ENCODE measurements at places on chromosomes 13 and 19.

DNA sequence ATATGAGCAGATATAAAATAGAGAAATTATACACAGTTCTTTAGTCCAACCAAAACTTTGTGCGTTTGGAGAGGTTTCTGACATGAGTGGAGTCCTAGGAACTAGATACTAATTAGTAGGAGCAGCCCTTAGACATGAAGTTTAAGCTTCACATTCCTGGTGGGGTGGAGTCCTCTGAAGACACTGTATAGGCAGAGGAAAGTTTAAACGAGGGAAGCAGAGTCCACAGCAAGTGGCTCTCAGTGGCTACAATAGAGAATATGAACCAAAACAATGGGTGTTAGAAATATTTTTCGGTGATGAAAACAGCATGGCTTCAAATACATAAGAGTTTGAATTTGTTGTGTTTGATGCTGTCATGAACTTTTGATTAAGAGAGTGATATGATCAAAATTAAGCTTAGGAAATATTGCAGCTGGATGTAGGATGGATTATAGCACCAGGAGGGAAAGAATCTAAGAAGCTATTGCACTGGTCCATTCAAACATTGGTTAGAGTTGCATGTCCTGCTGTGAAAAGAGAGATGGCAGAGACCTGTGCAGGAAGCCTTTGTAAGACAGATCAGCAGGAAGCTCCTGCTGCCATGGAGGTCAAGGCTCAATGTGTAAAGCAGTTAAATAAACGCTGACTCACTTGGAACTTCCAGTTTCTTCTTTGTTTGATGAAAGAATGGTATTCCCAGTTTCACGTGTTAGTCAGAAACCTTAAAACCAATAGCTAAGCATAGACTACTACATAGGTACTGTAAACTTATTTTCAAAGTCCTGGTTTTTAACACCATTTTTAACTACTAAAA lies 175.2 kb downstream of the TDRD3 start:
- DNase-seq, result peak; percentile 21

GRCh38 chr19:42024622-42025111 lies 30.6 kb upstream of the ATP1A3 start:
- peak; percentile 33 for DNase-seq

DNA sequence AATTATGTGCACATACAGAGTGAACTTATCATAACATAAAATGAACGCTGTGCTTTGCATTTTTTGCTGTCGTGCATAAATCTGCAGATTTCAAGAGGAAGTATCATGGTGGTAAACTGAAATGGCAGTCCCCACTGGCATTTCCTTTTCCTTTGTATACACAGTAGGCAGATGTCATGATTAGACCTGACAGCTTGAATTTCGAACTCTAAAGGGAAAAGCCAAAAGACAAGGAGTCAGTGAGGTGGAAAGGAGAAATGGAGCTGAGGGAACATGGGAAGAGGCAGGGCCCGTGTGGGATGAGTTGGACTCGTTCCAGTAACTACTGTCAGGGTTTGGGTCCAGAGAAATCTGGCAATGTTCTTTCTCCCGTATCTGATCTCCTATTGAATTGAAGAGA lies 454.1 kb upstream of the SGCG start:
- no peak for DNase-seq

DNA sequence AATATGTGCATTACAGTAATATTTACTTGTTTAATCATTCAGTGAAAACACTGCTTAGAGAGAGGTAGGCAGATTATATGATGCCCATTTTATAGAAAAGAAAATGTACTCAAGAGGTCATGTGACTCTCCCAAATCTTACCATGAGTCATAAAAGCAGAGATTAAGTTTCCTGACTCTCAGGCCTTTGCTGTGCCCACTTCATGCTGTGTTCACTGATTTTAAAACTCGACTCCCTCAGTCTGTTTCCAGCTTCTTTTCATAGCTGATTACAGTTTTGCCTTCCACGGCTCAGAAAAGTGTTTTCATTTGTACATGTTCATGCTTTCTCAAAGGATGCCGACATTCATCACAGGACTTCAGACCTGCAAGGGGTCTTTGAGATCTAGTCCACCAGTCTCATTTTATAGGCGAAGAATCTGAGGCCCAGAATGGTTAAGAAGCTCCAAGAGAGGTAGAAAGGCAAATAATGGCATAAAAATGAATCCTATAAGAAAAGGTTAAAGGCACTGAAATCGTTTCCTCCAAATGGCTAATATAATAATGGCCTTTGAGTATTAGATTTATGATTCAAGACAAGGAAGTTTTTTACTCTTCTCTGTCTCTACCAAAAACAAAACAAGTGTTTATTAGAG lies 9.0 kb upstream of the IPO5 start:
- no peak for DNase-seq

GRCh38 chr19:45972947-45973540 lies 621 bp downstream of the NOVA2 start:
- DNase-seq, result no peak

- no peak for DNase-seq
These were observed 257 bp downstream of the KCTD12 start for GRCh38 chr13:76886005-76886291.

DNA sequence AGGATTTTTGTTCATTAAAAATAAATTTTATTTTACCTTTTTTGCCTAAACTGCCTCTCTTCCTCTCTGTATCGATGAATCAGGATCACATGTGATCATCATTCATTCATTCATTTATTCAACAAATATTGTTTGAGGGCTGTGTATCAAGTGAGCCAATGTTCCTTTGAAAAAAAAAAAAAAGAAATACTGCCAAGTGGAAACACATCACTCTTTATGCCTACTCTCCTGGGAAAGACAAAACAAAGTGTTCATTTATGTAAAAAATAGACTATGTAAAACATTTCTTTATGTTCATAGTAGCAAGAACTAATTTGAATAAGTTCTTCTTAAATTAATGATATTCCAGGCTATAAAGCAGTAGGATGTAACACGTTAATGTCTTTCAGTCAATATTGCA lies 233.1 kb downstream of the POSTN start:
- DNase-seq, result no peak

DNA sequence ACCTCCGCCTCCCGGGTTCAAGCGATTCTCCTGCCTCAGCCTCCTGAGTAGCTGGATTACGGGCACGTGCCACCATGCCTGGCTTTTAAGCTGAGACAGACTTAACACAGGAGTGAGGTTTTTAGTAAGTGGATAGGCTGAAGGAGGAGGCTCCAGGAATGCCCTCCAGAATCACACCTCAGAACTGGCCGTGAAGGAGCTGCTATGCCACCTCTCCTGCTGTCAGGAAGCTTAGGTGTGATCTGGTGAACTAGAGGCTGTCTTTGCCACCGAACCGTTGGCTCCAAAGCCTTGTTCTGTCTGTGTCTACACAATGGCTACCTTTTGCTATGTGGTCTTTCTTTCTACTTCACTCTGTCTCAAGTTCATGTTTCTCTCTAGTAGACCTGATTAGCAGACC lies 4.2 kb downstream of the PDCD2L start:
- no peak for DNase-seq

DNA sequence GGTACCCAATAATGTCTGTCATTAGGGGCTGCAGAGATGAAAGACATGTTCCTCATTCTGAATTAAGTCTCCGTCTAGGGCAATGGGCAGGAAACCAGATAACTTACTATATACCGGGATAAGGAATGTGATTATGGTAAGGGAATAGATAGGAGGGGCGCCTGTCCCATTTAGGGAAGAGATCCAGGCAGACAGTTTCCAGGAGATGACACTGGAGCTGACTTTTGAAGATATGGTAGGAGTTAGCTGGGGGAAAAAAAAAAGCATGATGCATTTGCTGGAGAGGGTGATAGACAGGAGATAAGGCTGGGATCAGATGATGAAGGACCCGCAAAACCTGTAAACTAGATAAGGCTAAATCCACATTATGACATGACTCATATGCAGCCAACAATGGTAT lies 340.7 kb downstream of the DCT start:
- DNase-seq, result no peak

DNA sequence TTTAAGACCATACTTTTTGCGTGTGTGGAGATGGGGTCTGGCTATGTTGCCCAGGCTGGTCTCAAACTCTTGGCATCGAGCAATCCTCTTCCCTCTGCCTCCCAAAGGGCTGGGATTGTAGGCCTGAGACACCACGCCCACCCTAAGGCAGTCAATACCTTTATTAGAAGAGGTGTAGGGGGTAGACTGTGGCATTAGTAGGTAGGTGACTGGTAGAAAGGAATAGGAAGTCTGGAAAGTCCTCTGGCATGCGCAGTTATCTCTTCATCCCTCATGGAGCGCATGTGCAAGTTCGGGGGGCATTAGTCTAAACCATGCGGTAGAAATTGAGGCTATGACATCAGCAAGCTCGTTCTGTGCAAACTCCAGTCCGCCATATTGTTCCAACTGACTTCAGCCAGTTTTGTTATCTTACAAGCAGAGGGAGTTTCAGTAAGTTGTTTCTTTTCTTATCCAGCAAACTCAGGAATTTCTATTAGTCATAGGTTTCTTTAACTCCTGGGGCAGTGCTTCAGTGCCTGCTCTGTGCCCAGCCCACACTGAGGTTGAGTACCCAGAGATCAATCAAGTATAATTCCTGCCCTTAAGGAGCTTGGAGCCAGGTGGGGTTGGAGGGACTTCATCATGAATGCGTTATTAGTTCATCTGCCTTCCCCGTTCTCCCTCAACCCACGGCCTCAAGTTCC lies 7.3 kb upstream of the RANBP3 start:
- DNase-seq, result no peak

GRCh38 chr13:44317752-44318151 lies 55.9 kb upstream of the SERP2 start:
- DNase-seq, result no peak

- no peak for DNase-seq
These were observed 343.9 kb downstream of the OXGR1 start for GRCh38 chr13:96650301-96650886.

GRCh38 chr13:84574851-84575250 lies 692.6 kb upstream of the SLITRK1 start:
- DNase-seq, result no peak

GRCh38 chr19:10260141-10260584 lies 8.1 kb downstream of the MRPL4 start:
- no peak for DNase-seq

GRCh38 chr19:33199441-33200265 lies 5.5 kb downstream of the LRP3 start:
- no peak for DNase-seq

GRCh38 chr13:64429691-64430090 lies 2800.4 kb downstream of the PCDH9 start:
- no peak for DNase-seq

- no peak for DNase-seq
These were observed 65.3 kb upstream of the RXFP2 start for GRCh38 chr13:31674051-31674450.

DNA sequence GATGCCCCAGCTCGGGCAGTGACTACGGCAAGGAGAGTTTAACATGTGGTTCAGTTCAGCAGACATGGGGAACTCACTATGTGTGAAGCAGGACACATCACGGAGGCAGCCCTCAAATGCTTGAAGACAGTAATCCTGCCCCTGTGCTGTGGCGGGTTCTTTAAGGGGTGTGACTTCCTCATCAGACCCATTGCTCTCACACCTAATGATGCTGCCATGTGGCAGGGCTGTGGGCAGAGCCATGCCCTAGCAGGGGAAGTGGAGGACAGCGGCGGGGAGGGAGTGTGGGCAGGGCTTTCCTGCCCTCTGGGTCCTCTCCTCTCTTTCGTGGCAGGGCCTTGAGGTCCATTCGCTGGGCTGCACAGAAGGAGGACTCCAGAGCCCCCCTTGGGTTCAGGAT lies 131.1 kb upstream of the GJB6 start:
- DNase-seq, result no peak

GRCh38 chr13:39451301-39451700 lies 151.7 kb downstream of the LHFPL6 start:
- DNase-seq, result no peak

DNA sequence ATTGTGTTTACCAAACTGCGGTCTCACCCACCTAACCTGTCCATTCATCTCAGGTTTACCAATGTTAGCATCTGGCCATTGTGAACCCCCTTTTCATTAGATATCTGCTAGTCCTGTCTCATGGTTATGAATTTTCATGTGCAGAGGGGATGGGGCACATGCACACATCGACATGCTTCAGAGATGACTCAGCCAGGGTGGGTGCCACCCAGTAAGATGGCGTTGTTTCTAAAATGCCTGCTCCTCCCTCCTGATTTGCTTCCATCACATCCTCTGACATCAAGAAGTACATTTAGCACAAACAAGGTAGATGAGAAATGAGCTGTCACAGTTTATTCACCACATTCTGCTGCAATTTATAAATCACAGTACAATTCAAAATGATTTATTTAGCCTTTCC lies 51.3 kb downstream of the GPALPP1 start:
- DNase-seq, result no peak

GRCh38 chr13:62525652-62526051 lies 1110.0 kb upstream of the PCDH20 start:
- no peak for DNase-seq

DNA sequence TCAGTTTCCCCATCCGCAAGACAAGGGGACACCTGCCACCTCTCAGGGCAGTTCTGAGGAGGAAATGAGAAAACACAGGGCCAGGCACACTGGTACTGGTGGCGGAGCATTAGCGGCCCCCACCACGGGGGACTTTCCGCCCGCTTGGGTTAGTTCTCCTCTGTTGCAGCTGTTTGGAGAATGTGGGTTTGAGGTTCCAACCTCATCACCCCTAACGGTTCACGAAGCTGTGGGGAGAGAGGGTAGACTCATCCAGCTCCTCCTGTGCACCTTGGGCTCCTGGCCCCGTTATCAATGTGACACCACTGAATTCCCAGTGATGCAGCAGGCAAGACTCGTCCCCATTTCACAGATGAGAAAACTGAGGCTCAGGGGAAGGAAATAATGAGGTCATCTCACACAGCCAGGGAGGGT lies 10.3 kb downstream of the PTPRS start:
- no peak for DNase-seq

DNA sequence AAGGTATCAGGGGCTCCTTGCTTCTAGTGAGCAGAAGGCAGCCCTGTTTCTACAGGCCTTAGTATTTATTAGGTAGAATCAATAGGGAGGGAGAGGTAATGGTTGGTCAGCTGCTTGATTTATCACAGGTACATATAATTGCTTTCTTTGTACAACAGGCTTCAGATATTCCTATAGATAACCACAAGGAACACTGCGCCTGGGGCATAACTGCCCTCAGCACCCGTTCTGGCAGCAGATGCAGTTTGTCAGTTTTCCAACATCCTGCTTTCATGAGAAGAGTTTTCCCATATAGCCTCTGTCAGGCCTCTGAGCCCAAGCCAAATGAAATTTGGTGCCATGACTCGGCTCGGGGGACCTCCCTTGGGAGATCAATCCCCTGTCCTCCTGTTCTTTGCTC lies 12.4 kb upstream of the ZNF486 start:
- peak; percentile 21 for DNase-seq

DNA sequence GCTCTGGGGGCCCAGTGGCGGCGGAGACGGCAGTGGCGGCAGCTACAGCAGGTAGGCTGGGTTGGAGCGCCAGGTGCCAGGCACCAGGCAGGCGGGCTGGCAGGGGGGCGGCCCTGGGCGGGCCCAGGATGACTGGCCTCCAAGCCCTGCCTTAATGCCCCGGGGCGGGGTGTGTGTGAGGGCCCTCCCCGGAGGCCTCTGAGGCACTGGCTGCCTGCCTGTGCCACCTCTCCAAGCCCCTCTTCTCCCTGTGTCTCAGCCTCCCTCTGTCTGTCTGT lies at the start of gene KLK11:
TSS of gene KLK11 (minus strand) at position 63 of the 278 bp plus-strand sequence. CDS start 985 bp downstream, outside the sequence.
- DNase-seq, result no peak

All from ELF-1 (cell line).